ENCODE measurements at places on chromosomes 2 and 18.
A peak's percentile ranks its signal among the peaks of the same experiment; 100 is the strongest.

DNA sequence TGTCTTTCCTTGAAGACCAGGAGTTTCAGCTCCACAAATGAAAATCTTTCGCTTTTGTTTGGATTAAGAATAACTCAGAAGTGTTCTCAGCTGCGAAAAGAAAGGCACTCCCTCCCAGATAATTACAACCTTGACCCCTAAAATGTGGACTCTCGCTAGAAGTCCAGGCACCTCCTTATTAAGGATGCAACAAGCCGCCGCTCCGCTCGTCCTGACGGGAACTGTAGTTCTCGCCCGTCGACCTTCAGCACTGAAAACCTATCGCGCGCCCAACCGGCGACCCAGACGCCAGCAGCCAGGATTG, 559 bp downstream of the IMMT start:
- ATAC-seq = no peak

DNA sequence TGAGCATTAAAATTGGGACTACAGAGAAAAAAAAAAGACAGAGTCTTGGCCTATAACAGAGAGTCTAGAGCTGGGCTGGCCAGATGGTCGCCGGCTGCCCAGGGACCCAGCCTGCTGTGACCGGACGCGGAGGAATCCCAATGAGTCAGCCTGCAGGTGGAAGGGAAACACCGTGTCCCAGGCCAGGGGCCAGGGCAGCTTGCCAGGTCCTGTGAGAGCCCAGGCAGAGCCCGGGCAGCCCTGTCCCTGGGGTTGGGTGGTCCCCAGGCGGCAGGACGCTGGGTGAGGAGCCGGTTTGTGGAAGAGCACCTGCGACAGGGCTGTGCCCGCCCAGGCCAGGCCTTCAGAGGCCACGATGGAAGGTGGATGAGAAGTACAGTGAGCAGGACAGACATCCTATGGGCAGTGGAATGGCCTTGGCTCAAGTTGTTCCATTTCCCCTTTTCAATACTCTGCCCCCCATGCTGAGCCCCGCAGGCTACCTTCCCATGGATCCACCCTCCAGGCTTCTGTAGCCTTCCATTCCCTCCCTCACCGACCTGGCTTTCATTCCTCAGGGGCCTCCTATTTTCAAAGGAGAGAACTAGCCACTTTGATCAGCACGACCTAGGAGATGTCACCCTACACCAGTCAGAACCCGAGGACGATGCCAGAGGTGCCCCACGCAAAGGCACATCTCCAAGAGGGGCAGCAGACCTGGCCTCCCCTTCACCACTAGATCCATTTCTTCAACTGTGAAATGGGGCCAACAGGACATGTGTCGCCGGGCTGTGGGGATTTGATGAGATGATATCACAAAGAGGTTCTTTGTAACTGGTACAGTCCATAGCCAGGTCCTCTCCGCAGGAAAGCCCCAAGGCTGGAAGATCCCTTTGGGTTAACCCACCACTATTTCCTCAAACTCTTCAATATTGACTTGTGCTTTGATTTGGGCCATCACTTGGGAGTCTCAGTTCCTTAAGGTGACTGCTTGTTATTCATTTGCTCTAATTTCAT, 87.5 kb downstream of the POLR1A start:
- ATAC-seq = no peak

DNA sequence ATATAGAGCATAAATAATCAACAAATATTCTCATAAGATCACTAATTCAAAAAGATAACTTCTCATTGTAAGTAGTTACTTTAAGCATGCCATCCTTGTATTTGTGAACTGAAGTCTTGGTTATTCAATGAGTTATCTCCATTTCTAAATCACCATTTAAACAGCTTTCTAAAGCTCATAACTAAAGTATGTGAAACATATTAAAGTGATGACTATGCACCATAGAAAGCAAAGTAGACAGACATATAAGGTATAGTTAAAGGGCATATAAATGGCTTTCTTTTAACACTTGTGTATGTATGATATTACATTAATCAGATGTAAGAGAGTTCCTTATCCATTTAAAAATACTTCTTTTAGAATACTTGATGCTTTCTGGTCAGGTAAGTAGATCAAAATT, 83.5 kb downstream of the IKZF2 start:
- no peak for ATAC-seq

- no peak for ATAC-seq
These were observed at the start of gene BMP10 for GRCh38 chr2:68871159-68871764. BMP10 (minus strand) TSS chr2:68871397; CDS start chr2:68871358, 39 bp downstream.

DNA sequence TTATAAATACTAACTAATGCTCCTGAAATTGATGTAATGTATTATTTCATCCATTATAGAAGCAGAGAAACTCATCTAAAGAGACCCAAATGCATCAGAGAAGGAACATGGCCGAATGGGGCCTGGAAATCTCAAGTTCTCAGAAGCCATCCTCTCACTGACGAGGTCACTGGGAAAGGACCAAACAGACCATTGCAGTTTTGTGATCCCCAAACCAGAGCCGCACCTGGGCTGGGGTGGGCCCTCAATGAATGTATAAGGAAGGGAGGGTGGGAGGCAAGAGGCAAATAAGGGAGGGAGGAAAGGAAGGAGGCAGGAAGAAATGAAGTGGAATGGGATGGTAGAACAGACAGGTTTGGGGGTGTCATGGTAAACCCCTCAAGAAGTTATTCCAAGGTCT, 245.3 kb upstream of the ID2 start:
- no peak for ATAC-seq

DNA sequence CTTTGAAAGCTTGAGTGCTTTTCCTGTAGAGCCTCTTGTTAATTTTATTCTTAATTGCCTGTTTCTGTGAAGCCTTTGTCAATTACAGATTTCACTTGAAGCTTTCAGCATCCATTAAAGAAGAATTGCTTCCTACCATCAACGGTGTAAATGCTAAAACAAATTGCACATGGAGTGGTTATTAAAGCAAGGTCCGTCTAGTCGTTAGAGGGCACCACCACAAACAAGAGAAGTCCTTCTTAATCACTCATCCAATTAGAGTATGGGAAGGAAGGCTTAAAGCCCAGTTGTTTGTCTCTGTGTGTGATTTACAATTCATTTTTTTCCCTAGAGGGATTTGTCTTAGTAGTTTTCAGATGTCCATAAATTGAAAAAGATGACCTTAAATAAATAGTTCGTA, 1.6 kb downstream of the KCNJ3 start:
- ATAC-seq = no peak

DNA sequence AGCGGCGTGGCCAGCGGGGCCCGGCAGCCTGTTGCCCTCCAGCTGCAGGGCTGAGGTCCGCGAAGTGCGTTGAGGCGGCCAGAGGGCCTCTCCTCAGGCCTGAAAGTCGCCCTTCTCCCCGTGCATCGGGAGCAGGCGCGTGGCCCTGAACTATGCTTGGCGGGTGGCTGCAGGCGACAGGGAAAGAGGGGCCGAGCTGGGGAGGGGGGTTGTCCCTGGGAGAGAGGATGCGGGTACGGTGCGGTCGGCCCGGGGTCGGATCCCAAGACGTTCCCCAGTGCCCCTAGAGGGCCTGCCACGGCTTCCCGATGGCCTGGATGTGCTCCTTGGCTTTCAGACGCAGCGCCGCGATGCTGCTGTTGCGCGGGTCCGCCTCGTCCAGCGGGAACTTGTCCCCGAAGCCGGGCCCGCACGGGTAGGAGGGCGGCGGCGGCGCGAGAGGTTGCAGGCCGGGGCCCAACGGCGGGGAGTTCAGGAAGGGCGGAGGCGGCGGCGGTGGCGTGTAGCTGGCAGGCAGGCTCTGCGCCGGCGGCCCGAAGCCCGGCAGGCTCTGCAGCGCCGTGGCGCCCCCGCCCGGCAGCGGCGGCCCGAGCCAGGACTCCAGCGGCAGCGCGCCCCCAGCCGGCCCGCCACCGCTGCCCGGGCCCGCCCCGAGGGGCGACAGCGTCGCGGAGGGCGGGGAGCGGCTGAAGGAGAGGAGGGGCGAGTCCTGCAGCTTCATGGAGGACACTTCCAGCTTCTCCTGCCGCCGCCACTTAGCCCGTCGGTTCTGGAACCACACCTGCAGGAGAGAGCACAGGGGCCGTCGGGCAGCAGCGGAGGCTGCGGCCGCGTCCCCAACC, 4.3 kb downstream of the RAX start:
- peak; percentile 47 for ATAC-seq

DNA sequence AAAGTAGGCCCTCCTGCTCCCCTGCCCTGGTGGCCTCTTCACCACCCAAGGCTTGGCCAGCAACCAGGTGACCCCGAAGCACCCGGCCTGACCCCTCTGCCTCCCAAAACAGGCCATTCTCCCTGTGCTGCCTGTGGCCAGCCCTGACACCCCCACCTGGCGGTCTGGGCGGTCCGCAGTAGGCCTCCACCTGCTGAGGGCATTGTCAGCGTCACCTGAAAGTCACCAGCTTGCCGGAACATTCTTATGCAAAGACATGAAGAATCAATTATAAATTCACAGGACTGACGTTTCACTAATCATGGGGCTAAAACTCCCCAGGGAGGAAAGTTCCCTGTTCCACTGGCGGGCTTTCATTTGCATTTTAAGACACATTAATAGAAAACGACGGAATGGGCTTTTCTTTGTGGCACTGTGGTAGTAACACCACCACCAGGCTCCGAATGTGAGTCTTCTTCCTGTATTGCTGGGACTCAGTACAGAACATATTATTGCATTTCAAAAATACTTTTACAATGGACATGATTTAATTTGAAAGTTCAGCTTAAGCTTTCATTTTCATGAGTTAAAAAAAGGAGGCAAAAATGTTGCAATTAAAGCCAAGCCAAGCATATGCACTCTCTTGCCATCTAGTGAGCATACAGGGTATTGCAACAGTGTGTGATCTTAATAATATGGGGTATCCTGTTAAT, 57.4 kb downstream of the ADI1 start:
- ATAC-seq = peak; percentile 73

GRCh38 chr2:73408198-73408597, 22.6 kb downstream of the ALMS1 start:
- no peak for ATAC-seq

- no peak for ATAC-seq
These were observed 814.1 kb upstream of the SALL3 start for GRCh38 chr18:78165525-78165924.

GRCh38 chr2:61785583-61785982, 68.3 kb downstream of the FAM161A start:
- no peak for ATAC-seq

DNA sequence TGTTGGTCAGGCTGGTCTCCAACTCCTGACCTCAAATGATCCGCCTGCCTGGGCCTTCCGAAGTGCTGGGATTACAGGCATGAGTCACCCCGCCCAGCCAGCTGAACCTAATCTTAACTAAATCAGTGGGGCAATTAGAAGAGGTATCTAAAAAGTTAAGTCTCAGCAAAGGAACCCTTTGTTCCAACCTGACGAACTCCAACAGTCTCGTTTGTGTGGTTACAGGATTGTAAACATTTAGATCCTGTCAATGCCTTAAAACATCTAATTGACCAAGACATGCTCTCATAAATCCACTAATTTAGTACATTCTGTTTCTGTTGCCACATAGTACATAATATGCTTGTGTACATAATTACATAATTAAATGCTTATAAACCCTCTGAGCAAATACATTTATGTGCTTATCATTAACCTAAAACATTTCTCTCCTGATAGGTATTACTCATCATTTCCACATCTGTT, 31.1 kb upstream of the STK39 start:
- ATAC-seq = no peak

GRCh38 chr2:183665425-183665824, 541.2 kb downstream of the NUP35 start:
- ATAC-seq = no peak

GRCh38 chr2:197229509-197230443, 80.8 kb downstream of the ANKRD44 start:
- ATAC-seq = no peak

DNA sequence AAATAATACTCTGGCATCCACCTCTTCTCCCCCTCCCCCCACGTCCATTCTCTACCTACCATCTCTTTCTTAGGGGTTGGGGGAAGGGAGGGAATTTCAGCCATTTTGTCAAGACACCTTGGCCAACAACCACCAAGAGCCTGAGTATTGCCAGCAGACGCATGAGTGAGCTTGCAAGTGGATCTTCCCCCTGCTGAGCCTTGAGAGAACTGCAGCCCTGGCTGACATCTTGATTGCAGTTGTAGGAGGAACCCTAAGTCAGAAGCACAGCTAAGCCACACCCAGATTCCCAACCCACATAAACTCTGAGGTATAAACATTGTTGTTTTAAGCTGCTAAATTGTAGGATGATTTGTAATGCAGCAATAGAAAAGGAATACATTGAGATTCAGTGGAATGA, 165.6 kb downstream of the TMEFF2 start:
- no peak for ATAC-seq

DNA sequence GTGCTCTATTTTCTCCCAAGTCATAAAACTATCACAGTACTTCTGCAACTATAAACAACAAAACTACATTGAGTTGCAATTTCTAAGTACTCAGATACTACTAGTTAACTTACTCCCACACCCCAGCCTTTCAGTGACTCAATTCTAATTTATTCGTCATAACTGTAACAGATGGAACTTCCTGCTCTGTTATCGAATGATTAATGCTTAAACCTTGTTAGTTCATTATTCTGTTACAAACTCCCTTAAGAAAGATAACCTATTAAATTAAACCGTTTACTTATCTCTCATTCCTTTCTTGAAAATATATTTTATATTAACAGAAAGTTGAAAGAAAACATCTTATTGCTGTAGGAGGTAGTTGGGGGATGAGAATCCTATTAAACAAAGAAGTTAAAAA, 17.0 kb downstream of the TNFAIP6 start:
- peak; percentile 97 for ATAC-seq

- peak; percentile 18 for ATAC-seq
These were observed 2.6 kb downstream of the PMAIP1 start for GRCh38 chr18:59902131-59902992.

GRCh38 chr2:62458671-62459081, 47.3 kb downstream of the TMEM17 start:
- ATAC-seq = no peak

DNA sequence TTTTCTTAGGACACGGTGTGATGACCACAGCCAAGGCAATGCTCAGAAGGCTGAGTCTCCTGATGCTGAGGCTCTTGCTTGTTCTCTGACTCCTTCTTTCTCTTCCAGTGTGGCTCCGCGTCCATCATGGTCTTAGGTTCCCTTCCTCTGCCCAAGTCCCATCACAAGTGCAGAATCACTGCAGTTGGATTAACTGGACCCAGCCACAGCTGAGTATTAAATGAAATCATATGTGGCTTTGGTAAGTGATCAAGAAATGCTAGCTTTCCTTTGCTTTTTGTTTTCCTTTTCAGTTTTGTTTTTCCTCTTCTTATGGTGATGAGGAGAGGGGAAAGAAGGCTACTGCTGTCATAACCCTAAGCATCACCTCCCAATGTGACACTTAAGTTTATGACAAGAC, 375.8 kb downstream of the INSIG2 start:
- no peak for ATAC-seq

DNA sequence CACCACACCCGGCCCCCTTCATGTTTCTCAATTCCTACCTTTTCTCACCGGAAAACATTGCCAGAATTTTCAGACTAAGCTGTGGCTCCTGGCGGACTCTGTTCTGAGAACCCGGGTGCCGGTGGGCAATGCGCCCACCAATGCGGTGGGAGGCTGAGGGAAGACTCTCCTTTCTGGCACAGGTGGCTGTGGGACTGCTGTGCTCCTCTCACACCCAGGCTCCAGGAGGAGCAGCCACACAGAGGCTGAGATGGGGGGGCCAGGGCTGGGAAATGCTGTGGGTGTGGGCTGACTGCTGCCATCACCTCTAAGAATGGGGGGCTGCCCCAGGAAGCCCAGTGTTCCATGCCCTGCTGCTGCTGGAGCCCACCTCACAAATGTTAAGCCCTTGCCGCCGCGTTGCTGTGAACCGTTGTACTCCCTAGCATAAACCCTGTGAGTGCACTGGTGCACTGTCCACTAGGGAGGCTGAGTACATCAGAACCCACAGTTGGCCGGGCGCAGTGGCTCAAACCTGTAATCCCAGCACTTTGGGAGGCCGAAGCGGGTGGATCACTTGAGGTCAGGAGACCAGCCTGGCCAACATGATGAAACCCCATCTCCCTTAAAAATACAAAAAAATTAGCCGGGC, 152.6 kb downstream of the LDLRAD4 start:
- no peak for ATAC-seq
